Esophagus (tissue), 2 donors: ENCODE measurements at places on chromosomes 3 and 15. TPM values are rescaled to one million over a fixed set of nuclear protein-coding genes. Genes with fewer than 3 reads are reported as not detected.

Gene SPATA16
- not detected for polyA plus RNA-seq

Gene IMPG2
- 0.02 TPM for polyA plus RNA-seq

Gene EMC7
- polyA plus RNA-seq, result 58.8 TPM

Gene SI
- polyA plus RNA-seq, result 0.04 TPM

Gene GOLGB1
- 11.3 TPM for polyA plus RNA-seq

Gene MYO9A
- polyA plus RNA-seq, result 2.6 TPM

Gene MYO5C
- polyA plus RNA-seq, result 5.4 TPM

Gene POPDC2
- polyA plus RNA-seq, result 1.4 TPM

Gene ZNF860
- 0.88 TPM for polyA plus RNA-seq

Gene LRTM1
- polyA plus RNA-seq, result not detected

Gene CYP1A2
- 0.06 TPM for polyA plus RNA-seq

Gene RBPMS2
- polyA plus RNA-seq, result 7.9 TPM

Gene IL16
- polyA plus RNA-seq, result 2.6 TPM

Gene TRIM71
- polyA plus RNA-seq, result not detected

Gene ITGA11
- 0.14 TPM for polyA plus RNA-seq

Gene PTH1R
- polyA plus RNA-seq, result 3.3 TPM

Gene POC1A
- polyA plus RNA-seq, result 1.7 TPM

Gene IL17RB
- polyA plus RNA-seq, result 0.81 TPM

Gene IL12A
- 7.5 TPM for polyA plus RNA-seq

Gene GPR27
- polyA plus RNA-seq, result 3.2 TPM

Gene LRRC15
- 0.04 TPM for polyA plus RNA-seq

Gene CEP19
- 0.82 TPM for polyA plus RNA-seq

Gene RPS27L
- 59.5 TPM for polyA plus RNA-seq

Gene NME9
- polyA plus RNA-seq, result 0.06 TPM

Gene GOLGA8J
- not detected for polyA plus RNA-seq

Gene GABRR3
- polyA plus RNA-seq, result not detected

Gene NOX5
- polyA plus RNA-seq, result 0.26 TPM

Gene VILL
- polyA plus RNA-seq, result 4.9 TPM

Gene BBX
- polyA plus RNA-seq, result 4.7 TPM

Gene ZPLD1
- polyA plus RNA-seq, result not detected

Gene MAN2A2
- 15.8 TPM for polyA plus RNA-seq

Gene BCL6
- 28.7 TPM for polyA plus RNA-seq

Gene GOLGA8N
- 5.9 TPM for polyA plus RNA-seq

Gene WNT7A
- polyA plus RNA-seq, result 0.37 TPM

Gene GOLGA8H
- polyA plus RNA-seq, result 0.11 TPM

Gene SLC12A1
- not detected for polyA plus RNA-seq

Gene MNS1
- 2.5 TPM for polyA plus RNA-seq

Gene SLCO2A1
- 4.9 TPM for polyA plus RNA-seq

Gene CMTM8
- polyA plus RNA-seq, result 1.7 TPM

Gene RAMAC
- polyA plus RNA-seq, result 26.3 TPM

Gene GALNT15
- 2.8 TPM for polyA plus RNA-seq

Gene TLR9
- 0.14 TPM for polyA plus RNA-seq

Gene RTF1
- 12.2 TPM for polyA plus RNA-seq

Gene RBMS3
- polyA plus RNA-seq, result 1.7 TPM

Gene ALDH1A2
- polyA plus RNA-seq, result 0.27 TPM

Gene OXTR
- 1.0 TPM for polyA plus RNA-seq
